AG08395 (cell line): ENCODE measurements at places on chromosomes 13 and 19.
A peak's percentile ranks its signal among the peaks of the same experiment; 100 is the strongest.

DNA sequence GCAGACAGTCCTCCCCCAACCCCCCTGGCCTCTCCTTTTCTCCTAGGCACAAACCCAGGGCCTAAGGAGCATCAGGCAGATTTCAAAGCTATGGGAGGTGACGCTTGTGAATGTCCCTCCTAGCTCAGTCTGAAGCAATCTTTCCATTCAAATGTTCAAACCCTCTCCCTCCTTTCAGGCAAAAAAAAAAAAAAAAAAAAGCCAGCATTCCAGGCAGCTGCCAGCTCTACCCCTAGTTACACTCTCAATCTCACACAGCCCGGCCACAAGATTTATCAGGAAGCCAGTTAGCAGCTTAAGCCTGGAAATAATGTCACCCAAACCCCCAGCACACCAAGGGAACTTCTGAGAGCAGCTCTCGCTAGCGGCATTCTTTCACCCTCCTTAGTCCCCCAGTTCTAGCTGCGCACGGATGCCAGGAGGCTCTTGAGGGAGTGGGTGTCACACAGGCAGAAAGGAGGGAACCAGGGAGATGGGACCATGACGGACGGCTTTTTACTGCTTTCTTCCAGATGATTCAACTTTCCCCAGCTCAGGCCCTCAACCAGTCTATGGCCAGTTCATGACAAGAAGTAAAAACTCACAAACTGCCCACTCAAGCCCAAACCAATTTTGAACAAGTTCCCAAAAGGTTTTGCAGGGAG is 6.3 kb downstream of the SH3GL1 start:
- DNase-seq = peak; percentile 73

- peak; percentile 60 for DNase-seq
Observed at GRCh38 chr19:43524922-43525835, 1.8 kb downstream of the ETHE1 start.

- no peak for DNase-seq
Observed at GRCh38 chr13:90091611-90092010, 1255.9 kb upstream of the MIR17HG start.

DNA sequence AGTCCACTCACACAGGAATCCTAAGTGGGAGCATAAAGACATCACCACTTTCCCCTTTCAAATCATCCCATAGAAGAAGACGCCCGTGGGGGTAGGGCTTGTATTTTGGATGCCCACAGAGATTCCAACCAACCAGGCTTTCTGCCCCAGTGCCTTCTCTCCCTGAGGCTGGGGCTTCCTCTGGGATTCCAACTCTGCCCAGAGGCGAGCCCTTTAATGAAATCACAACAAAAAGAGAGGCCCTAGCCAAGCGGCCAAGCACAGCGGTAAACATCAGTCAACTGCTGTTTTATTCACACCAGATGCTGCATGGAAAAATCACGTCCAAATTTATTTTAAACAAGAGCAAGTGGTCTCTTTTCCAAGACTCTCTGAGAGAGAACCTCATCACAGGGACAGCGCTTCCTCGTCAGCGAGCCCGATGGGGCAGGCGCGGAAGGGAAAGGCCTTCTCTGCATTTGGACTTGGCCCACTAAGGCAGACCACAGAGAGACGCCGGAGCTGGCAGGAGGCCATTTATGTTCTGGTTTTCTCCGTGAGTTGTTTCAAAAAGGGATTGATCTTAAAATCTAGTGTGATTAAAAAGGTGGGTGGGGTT is 31.5 kb downstream of the ADPRHL1 start:
- DNase-seq = peak; percentile 55

DNA sequence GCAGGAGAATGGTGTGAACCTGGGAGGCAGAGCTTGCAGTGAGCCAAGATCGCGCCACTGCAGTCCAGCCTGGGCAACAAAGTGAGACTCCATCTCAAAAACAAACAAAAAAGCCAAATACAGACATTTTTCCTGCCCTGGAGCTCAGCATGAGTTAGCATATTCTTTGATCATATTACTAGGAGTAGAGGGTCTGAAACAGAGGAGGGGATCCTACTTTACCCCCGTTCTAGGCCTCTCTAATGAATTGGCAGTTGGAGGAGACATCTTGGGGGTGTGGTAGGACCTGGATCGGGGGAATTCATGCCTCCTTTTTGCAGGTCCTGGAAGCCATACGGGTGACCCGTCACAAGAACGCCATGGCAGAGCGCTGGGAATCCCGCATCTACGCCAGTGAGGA is 12.3 kb downstream of the MISP start:
- no peak for DNase-seq
